ENCODE measurements at places on chromosomes 1 and 21. TPM values are rescaled to one million over a fixed set of nuclear protein-coding genes. Genes with fewer than 3 reads are reported as not detected.

Gene CXADR
- 0.69 TPM for polyA plus RNA-seq

Gene IL19
- polyA plus RNA-seq: not detected

Gene ZNF683
- not detected for polyA plus RNA-seq

DNA sequence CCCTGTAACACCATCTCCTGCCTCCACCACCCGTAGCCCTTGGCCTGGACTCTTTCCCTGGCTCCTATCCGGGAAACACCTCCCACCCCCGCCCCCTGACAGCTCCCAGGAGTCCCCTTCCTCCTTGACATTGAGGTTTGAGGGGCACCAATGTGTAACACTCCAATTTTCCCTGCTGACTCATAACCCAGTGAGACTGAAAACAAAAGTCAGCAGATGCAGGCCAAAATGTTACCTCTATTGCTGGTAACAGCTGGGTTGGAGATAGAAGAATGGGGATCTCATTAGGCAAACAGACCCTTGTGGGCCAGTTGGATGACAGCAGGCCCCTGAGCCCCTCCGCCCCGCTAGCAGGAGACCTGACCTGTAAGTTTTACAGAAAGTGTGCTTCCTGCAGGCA is 237.2 kb downstream of the KAZN start:
- DNase-seq: peak; percentile 59

Gene RUNX3
- 1.8 TPM for polyA plus RNA-seq

Gene SLC35A3
- polyA plus RNA-seq: 9.1 TPM

DNA sequence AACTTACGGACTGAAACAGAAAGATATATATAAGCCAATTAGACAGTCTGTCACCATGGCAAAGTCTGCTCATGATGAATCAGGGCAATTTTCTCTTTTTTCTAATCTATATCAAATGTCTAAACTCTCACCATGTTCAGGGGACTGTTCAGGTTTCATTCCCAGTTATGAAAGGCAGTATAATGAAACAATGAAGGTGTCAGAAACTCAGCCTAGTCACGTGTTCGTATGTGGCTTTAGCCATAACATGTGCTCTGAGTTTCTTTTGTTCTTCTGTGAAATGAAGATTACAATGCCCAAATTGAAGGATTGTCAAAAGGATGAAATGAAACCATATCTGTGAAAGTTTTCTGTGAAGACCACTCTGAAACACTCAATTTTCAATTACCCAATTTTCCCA is 392.9 kb downstream of the DSCAM start:
- no peak for DNase-seq

Gene H6PD
- polyA plus RNA-seq: 17.7 TPM

DNA sequence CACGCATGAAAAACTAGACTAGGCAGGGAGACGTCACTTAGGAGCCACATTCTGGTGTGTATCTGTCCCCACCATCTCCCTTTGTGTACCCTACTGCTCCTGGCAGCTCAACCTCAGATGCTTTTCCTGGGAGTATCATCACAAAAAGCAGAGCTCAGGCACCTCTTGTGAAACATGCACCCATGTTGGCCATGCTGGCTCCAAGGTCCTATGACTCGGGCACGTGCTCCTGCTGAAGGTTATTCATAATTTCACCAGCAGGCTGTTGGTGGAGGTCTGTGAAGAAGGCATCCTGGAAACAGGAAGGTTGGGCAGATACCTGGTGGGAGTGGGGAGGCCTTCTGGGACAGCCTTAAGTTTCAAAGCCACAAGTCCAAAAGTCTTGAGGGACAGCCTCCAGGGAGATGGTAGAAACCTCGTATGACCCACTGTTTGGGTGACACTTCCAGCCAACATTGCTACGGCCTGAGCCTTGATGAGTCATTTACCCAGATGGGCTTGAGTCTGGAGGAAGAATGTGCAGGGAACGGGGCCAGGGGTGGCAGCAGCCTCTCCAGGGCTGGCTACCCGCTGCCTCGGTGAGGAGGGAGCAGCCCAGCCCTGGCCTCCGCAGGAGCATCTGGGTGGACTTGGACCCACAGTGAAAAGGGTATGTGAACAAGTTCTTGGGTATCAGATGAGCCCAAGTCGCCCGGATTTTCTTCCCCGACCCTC is 75.8 kb downstream of the PGBD5 start:
- no peak for DNase-seq

DNA sequence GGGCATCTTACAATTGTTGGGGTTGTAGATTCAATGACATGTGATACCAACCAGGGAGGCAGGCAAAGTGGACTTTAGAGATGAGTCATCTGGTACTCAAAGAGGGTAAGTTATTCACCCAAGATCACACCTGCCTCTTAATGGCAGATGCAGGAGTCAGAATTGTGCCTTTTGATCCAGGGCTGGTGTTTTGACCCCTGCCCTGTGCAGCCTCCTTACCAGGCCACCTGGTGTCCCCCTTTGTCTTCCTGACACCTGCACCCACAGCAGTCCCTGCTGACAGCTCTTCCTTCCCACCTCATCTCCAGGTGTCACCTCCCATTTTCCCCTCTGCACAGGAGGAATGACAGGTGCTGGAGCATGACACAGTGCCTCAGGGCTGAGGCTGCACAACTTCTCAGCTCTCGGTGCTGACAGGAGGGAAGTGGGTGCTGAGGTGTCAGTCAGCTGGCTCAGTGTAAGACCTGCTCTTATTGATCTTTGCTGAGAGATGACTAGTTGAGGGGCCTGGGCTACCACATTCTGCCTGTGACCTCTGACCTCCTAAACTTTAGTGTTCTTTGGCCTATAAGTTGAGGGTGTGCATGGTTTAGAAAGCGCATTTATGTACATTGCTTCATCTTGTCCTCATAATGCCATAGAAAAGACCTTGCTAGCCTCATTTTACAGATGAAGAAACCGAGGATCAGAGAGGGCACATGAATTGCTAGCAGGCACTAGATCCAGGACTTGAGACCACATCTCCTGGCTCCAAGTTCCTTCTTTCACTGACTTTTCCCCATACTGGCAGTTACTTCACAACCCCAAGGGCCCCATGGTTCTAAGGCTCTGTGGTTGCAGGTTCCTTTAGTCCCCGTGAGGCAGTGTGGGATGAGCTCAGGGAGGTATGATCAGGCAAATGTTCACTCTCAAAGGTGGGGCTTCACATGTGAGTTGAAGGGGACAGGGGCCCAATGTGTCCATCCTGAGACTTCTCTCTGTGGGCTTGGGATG is 31.3 kb downstream of the CACNA1E start:
- DNase-seq: no peak

Gene NUAK2
- polyA plus RNA-seq: 4.9 TPM

Gene HCN3
- 0.86 TPM for polyA plus RNA-seq

GRCh38 chr1:79899914-79900313 is 893.4 kb upstream of the ADGRL4 start:
- DNase-seq: peak; percentile 95

Gene NT5C1A
- polyA plus RNA-seq: not detected

Gene SMG7
- polyA plus RNA-seq: 31.0 TPM

DNA sequence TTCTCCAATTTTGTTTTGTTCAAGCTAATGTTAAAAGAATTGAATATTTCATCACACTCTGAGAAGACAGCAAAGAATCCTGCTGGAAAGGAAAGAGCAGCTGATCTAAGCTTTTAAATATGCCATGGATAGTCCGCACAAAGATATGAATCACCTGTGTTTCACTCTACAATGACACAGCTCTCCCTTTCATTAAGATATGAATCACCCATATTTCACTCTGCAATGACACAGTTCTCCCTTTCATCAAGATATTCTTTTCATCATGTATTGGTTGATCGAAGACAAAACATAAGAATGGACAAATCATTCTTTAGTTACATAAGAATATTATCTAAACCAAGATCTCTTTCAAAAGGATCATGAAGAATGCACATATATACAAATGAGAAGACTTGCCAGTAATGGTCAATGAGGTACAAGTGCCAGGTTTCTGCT is 367.3 kb downstream of the SMYD3 start:
- peak; percentile 64 for DNase-seq

Gene TNFAIP8L2
- polyA plus RNA-seq: not detected

DNA sequence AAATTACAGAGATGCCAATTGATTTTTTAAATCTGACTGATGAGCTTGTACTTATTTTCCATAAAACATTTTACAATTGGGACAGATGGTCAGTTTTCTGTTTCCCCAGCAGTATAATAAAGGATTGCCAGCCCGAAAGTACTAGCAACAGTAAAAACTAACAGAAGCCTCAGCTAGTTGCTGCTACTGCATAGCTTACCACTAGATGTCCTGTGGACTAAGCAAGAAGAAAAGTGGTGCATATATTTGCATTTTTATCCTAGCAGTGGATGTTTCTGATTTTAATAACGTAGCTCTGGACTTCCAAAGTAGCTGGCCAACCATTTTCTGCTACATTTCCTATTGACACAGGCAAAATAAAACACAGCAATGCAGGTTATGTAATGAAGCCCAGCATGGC is 241.5 kb downstream of the BARHL2 start:
- DNase-seq: peak; percentile 2

DNA sequence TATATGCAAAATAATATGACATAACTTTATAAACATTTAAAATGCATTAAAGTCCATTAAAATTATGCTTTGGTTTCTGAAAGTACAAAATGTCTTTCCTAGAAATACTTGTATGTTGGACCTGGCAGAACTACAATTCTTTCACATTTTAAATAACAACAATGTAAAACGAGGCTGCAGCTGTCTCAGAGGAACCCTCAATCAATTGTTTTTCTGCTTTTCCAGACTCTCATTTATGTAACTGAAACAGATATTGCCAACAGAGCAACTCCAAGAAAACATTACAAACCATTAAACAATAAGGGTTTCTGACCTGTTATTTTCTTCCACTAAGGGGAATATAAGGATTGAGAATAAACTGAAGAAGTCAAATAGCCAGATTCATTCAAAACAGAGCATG is 1193.4 kb downstream of the NCAM2 start:
- no peak for DNase-seq

DNA sequence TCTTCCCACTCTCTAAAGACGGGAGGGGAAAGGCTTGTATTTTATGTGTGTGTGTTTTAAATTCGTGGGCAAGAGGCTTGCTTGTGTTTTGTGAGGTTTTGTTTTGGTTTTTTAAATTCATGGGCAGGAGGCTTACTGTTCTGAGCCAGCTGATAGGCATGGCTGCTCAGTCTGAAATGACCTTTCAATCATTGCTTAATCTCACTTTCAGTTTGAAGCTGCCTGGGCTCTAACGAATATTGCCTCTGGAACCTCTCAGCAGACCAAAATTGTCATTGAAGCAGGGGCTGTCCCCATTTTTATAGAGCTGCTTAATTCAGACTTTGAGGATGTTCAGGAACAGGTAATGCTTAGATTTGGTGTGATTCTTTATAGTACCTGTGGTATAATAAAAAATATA is 20.3 kb upstream of the TXLNA start:
- DNase-seq: no peak

GRCh38 chr1:153638261-153638660 is 4.4 kb downstream of the CHTOP start:
- DNase-seq: no peak

- peak; percentile 57 for DNase-seq
Measured at GRCh38 chr21:31908106-31909031, 35.5 kb downstream of the HUNK start.

Gene OXCT2
- polyA plus RNA-seq: 0.62 TPM

- DNase-seq: no peak
Measured at GRCh38 chr1:219991511-219991810, 54.8 kb downstream of the EPRS1 start.

DNA sequence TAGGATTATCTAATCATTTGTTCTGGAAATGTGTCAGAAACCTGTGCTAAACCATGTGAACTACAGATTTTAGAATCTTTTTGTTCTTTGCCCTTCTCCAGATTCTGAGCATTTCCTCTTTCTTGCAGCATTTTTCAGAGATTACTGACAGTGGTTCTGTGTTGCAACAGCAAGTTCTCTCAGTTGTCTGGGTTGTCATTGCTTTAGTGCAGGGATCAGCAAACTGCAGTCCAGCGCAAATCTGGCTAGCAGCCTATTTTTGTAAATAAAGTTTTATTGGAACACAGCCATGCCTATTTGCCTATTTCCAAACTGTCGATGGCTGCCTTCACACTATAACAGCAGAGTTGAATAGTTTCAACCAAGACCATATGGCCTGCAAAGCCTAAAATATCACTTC is 66.3 kb upstream of the LRRC8D start:
- no peak for DNase-seq

- peak; percentile 39 for DNase-seq
Measured at GRCh38 chr21:16891821-16892220, 621.0 kb upstream of the CXADR start.

GRCh38 chr1:27388337-27389005 is 4.0 kb upstream of the GPR3 start:
- no peak for DNase-seq

DNA sequence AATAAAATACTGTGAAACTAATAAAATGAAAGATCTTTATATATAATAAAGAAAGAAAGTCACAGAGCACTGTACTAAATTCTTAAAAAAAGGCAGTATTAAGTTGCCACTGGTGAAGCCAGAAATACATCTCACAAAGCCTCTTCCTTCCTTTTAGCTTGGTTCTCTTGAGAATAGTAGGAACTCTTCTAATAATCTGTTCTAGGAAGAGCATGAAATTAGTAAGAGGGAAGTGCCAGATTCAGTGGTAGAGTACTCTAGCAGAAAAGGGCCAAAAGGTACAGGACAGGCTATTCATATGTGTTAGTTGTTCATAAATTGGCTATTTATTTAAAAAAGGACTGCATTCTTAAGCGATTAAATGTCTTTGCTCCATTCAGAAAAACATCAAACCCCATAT is 33.7 kb downstream of the CTTNBP2NL start:
- DNase-seq: no peak

GRCh38 chr1:223820971-223821370 is 24.8 kb downstream of the TP53BP2 start:
- no peak for DNase-seq

Gene CASQ2
- polyA plus RNA-seq: 0.02 TPM

Gene C1orf210
- polyA plus RNA-seq: not detected

Gene VANGL2
- 0.02 TPM for polyA plus RNA-seq

DNA sequence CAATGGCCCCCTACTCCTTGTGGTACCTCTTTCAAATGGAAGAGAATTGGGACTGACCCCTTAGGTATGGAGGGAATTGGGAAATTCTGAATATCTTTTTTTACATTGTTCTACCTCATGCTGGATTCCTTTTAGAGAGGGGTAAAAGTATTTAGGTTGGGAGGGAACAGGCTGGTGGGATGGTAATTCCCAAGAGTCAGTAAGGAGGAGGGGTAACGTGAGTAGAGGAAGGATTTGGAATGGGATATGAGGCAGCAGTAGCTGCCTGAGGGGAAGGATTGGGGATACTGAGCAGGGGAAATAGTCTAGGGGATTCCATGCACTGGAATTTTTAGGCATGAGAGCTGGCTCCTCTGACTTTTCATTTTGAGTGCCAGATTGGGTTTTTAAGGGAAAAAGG is 3.8 kb upstream of the AADACL3 start:
- no peak for DNase-seq

GRCh38 chr1:32770741-32771548 is 46.2 kb downstream of the YARS1 start:
- no peak for DNase-seq

Gene TP53BP2
- polyA plus RNA-seq: 28.4 TPM

Gene USH2A
- 0.01 TPM for polyA plus RNA-seq

Gene GNG5
- polyA plus RNA-seq: 73.3 TPM

GRCh38 chr21:45409466-45410150 is 4.6 kb downstream of the COL18A1 start:
- DNase-seq: peak; percentile 40

Gene GPR52
- not detected for polyA plus RNA-seq
